Progenitor cell of endocrine pancreas (in vitro differentiated cells): ENCODE measurements at places on chromosomes 3 and 15. TPM values are rescaled to one million over a fixed set of nuclear protein-coding genes. Genes with fewer than 3 reads are reported as not detected.

The CCDC9B gene
- total RNA-seq = 0.07 and 0.11 TPM in 2 replicates

- no peak for DNase-seq
Measured at GRCh38 chr15:76945494-76946093, 14.0 kb downstream of the RCN2 start.

DNA sequence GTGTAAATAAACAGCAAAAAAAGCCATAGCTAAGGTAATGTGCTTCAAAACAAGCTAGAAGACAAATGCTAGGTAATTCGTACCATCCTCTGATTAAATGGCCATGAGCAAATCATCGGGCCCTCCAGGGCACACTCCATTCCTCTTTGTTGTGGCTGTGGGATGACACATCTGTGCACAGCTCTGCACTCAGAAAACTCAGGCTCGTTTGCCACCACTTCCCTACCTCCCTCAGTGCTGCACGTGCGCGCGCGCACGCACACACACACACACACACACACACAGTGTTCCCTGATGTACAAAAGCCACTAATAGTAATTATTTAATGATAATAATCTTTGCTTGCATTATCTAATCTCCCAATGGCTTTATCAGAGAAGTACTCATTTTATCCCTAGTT is 336.6 kb downstream of the FEZF2 start:
- DNase-seq = no peak

DNA sequence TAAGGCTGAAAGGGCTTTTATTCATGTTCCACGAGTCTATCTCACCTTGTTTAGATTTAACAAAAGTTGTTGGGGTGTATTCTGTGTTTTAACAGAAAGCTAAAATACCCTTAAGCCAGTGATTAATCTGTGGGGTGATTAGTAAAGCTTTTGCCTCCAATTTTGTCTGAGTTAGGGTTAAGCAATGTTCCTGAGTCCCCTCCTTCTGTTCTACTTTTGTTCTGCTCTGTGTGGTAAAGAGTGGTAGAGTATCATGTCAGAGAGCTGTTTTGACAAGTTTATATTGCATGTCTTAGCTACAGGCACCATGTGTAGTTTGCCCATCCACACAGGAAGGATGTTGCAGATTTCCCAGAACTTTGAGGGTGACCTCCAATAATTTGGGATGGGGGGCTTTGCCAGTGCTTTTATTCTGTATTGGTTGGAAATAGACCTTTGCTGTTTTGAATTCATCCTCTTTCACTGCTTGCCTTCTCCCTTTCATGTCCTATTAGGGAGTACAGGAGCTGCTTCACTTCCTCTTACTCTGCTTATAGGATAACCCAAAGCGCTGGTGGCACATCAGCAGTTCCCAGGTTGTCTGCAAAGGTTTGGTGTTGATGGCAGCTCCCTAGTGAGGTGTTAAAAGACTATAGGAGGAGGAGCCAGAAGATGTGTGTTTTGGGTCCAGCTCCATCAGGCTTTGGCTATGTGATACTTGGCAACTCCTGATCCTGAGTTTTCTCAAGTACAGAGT is 7.4 kb downstream of the PDE8A start:
- DNase-seq = no peak

- DNase-seq = no peak
Measured at GRCh38 chr3:44099566-44100297, 142.0 kb upstream of the TOPAZ1 start.

The RARRES1 gene
- total RNA-seq = 1.1 and 3.3 TPM in 2 replicates

The TRIM71 gene
- total RNA-seq = 61.3 and 61.6 TPM in 2 replicates
